ENCODE measurements at places on chromosomes 2 and 18.

- no peak for DNase-seq
Observed at GRCh38 chr2:195472501-195473234, 184.4 kb upstream of the SLC39A10 start.

DNA sequence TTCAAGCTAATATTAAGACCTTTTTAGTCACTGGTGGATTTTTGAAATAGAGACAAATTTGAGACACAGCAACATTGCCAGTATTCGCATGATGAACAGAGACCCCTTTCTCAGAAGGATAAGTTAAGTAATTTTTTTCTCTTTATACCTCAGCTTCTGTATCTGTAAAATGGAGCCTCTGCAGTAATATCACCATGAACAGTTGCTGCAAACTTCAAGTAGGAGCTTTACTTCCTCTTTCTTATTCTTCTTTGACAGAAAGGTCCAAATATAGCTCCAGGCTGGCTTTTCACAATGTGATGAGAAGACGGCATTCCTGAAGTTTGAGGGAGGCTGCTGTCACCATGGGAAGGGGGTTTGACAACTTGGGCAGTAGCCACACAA is 158.7 kb downstream of the TDRD15 start:
- no peak for DNase-seq

DNA sequence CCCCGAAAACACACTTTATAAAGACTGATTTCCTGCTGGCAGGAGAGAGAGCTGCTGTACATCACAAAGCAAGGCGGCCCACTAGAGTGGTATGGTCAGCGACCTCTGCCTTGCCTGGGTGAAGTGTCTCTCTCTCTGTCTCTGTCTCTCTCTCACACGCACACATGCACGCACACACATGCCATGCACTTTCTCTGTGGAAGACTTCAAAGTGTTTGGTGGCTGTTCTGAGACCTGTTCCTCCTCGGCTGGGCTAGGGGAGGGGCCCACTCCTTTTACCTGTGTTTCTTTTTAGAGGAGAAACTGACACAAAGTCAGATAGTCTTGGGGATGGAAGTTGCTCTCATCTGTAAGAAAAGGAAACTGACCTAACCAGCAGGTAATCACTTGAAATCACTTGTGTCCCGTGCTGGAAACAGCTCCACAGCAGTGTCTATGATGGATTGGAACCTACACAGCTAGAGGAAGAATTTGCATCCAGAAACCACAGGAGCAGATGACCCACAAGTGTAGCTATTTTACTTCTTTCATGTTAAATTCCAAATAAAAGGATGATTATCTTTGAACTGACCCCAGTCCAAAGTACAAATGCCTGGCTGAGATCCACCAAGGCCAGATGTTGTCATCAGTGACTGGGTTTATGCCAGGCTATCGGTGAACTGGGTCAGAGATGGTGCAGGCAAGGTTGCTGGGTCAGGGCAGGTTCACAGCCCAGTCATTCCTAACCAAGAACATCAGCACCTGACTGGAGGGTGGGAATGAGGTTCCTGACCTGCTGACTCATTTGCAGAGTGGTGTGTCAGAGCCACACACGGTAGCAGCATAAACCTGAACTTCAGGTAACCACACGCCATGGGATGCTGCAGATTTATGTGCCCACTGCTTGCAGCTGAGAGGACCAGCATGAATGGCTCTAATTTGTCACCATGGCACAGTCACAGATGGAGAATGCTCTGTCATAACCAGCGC is 63.0 kb downstream of the NPAS2 start:
- DNase-seq = no peak

GRCh38 chr18:7666195-7666776 is 99.2 kb downstream of the PTPRM start:
- no peak for DNase-seq

- DNase-seq = no peak
Observed at GRCh38 chr2:25381502-25381901, 39.8 kb upstream of the DNMT3A start.

- no peak for DNase-seq
Observed at GRCh38 chr18:22094358-22094734, 75.0 kb upstream of the GATA6 start.

DNA sequence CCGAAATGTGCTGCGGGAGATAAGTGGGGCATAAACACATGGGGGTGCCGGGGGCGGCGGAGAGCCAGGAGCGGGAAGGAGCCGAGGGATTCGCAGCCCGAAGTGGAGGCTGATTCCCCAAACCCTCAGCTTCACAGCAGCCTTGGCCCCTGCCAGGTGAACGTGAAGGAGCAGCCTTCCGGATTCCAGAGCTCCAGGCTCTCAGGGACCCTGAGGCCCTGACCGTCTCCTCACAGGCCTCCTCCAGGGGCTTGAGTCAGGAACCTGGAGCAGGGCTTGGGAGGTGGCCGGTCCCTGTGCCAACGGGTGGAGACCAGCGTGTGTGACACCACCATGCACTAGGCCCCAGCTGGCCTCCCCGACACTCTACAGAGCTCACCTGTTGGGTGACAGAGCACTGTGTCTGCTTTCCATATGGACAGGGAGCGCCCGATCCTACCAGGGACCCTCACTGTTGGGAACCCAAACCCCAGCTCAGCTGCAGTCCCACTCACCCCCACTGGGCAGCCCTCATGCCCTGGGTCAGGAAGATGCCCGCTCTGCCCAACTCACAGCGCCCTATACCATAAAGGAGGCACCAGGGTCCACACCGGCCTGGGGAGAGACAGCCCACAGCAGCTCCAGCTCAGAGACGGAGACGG is 117.6 kb upstream of the OTOS start:
- DNase-seq = no peak

- DNase-seq = peak; percentile 5
Observed at GRCh38 chr18:41391616-41392595, 563.1 kb upstream of the PIK3C3 start.

DNA sequence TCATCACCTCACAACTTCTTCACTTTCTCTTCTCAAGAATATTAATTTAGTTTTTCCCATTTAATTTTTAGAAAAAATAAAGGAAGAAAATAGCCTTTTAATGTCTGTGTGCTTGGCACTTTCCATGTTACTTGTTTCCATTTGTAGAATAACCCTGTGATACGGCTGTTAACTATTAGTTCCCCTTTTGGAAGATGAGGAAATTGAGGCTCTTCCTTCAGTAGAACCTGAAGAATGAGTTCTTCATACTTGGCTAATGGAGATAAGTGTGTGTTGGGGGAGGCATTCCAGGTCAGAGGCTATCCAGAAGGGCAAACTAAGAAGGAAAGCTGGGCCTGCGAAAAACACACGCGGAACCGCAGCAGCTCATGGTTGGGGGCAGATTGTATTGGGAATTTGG is 38.3 kb downstream of the ZNF532 start:
- no peak for DNase-seq

DNA sequence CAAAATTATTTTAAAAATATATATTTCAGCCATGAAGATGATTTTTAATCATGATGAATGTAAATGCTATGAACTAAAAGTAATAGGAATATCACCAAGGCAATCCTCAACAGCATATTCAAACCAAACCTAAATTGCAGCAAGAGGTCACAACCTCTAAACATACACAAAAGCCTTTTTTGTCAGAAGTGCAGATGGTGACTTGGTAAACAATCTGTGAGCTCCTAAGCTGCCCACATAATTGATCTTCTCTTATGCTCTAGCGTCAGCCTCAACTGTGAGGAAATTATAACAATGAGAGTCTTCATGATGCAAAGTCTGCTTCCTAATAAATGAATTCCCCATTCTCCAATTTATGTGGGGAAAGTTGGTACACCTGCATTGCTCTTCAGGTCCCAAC is 113.2 kb downstream of the TSN start:
- DNase-seq = no peak

- DNase-seq = no peak
Observed at GRCh38 chr2:36753706-36754221, 57.3 kb downstream of the VIT start.

DNA sequence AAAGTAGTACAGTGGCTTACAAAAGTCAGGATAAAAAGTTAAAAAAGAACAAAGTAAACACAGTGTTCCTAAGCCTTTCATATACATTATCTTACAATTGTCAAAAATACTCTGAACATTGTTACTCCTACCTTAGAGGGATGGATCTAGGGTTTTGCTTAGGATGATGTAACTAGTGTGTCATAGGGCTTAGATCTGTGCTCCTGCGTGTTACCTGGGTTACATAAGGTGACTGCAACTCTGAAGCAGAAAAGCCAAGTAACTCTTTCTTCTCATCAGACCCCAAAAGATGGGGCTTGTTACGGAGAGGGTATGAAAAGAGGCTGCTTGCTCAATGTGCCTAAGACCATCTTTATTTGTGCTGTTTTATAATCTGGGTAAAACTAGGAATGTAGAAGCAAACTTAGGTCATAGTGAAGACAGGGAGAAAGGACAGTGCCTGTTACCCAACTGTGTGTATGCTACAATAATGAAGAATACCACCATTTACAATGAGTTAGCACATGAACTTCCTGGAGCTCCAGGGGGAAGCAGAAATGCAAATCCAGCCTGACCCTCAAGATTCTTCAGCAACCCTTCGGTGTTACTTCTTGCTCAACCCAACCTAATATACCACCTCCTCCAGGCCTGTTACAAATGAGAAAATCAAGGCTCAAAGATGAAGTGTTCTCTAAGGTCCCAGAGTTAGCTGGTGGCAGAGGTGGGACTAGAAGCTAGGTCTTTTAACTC is 42.0 kb upstream of the STK17B start:
- no peak for DNase-seq

DNA sequence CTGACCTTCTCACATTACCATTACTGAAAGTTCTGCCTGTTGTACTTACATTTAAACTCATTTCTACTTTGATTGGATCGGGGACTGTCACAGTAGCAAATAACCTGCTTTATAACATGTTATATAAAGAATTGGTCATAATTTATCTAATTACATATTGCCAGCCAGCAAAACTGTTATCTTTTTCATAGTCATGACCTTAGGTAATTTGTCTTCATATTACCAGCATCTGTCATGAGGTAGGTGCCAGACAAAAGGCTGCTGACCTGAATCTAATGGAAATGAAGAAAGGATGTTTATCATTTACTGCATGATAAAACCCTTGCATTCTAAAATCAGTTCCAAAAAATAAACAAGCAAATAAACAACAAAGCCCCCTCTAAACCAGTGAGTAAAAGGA is 89.4 kb upstream of the LRP1B start:
- DNase-seq = no peak

- no peak for DNase-seq
Observed at GRCh38 chr18:39305766-39306165, 1740.2 kb upstream of the CELF4 start.

GRCh38 chr2:56191617-56192016 is 7.8 kb downstream of the CCDC85A start:
- no peak for DNase-seq

GRCh38 chr2:16316456-16317210 is 349.0 kb downstream of the CYRIA start:
- no peak for DNase-seq

GRCh38 chr18:62526098-62527025 is 3.5 kb downstream of the ZCCHC2 start:
- DNase-seq = peak; percentile 81

DNA sequence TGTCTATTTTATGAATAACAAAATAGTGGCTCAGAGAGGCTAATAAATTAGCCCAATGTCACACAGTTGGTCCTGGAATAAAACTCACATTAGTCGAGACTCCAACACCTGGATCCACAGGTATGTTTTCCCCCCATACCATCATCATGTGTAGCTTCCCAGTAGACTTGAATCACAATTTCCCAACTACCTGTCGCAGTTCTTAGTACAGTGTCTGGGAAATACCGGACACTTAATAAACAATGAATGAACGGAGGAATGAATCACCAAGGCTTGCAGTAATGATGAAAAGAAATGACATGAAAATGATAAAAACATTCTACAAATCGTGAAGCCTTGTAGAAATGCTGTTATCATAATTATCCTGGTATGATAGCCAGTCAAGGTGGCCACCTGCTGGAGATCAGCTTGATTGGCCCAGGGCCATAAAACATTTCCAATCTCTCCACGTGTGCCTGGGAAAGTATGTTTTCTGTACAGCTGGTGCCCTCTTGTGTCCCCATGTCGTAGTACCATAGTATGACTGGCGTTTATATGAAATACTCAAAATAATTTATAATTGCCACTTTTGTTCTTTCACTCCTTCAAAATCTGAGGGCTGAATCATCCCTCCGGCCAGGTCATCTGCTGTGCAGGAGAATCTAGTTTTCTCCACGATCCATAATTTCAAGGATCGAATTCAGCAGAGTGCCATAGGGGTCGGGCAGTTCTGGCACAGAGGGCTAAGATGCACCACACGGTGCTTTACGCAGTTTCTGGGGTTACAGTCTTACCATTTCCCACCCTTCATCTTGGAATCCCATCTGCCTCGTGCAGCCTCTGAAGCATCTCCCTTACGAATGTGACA is 95.4 kb downstream of the LAMA1 start:
- no peak for DNase-seq

DNA sequence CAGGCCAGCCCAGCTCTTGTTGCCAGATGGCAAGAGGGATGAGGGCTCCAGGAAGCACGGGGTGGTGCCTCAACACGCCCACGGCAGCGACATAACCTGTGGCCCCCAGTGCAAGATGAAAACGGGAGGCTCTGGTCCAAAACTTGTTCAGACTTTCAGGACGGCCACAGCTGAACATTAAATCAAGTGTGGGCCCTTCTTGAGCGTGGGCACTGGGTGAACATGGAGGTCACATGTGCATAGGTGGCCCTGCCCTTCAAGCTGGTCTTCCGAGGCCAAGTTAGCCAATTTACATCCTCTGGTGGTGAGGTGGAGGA is 77.5 kb downstream of the NDUFA10 start:
- DNase-seq = no peak

DNA sequence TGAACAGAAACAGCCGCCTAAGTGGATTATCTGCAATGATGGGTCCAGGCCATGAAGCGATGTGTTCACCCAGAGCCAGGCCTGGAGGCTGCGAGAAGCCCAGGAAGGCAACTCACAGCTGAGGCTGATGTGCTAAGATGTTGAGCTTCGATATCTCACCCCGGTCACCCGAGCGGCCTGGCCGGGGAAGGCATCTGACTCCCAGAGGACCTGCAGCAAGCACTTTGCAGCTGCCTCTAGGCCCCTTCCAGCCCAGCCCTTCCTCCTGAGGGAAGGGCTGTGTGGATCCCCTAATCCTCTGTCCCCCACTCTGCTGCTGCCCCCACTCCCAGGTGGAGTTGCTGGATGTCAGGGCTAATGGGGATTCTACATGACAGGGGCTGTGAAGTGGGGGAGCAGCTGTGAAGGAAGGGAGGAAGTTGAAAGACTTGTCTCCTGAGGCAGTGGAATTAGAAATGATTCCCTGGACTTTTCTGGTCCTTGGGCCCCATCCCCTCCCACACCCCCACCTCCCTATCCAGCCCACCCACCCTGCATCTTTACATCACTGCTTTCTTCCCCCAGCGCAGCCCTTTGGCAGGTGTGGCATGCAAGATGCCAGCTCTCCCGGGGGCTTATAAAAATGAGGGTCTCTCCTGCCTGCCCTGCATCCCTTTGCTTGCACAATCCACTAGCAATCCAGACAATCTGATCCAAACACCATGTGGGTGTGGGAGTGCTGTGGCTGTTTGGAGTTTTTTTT is 4.3 kb downstream of the ATP6V1B1 start:
- no peak for DNase-seq

Measured in stimulated activated naive CD8-positive, alpha-beta T cell treated with anti-CD3 and anti-CD28 coated beads, Interleukin-15, Interleukin-2, amounts not matched to agents 100 U/mL and 50 U/mL, for 24 hours (primary cell).